ENCODE measurements at places on chromosomes 3 and 15. TPM values are rescaled to one million over a fixed set of nuclear protein-coding genes. Genes with fewer than 3 reads are reported as not detected.

- DNase-seq = no peak
Measured at GRCh38 chr3:152885076-152885475, 50.1 kb downstream of the P2RY1 start.

DNA sequence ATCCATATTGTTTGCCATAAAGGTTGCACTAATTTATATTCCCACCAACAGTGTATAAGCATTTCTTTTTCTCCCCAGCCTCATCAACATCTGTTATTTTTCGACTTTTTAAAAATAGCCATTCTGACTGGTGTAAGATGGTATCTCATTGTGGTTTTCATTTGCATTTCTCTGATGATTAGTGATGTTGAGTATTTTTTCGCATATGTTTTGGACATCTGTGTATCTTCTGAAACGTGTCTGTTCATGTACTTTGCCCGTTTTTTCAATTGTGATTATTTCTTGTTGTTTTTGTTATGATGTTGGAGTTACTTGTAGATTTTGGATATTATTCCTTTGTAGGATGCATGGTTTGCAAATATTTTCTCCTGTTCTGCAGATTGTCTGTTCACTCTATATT is 46.5 kb downstream of the TP63 start:
- DNase-seq = no peak

DNA sequence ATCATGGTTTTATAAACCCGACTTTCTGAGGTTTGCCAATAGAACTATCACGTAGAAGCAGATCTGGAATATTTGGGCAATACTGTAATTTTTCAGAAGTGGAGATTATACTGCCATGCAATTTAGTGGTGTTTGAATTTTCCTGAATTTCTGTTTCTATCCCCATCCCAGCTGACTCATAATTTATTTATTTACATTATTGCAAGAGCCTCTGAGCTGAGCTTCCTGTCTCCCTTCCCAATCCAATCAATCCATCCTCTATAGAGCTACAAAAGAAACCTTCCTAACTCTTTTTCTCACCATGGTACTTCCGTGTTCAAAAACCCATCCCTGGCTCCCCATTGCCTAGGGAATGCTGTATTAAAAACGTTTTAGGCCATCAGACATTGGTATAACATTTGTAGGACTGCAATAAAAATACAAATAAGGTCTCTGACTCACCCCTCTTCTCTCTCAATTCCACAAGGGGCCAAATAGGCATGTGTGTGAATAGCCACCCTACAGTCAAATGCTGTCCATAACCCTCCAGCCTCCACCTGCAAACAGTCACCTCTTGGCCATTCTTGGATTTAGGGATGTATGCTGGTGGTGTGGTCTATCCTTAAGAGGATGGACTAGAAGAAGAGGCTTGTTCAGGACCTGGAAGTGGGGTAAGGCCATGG is 190.7 kb downstream of the CD47 start:
- DNase-seq = no peak

DNA sequence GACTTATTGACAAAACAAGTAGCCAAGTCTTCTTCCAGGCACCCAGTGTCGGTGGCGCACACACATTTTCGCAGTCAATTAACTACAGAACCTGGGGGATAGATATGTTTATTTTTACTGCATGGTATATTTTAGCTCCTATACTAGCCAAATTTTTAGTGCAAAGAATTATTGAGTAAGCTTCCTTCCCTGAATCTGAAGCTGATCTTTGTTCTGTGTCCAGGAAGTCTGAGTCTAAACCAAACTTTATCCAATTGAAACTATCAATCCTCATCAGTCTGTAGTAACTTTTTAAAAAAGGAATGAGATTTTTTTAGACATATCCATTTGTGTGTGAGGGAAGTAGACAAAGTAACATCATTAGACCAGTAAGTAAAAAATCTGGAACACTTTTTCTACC is 133.1 kb downstream of the GADL1 start:
- DNase-seq = no peak

- no peak for DNase-seq
Measured at GRCh38 chr3:150345021-150345538, 63.0 kb upstream of the TSC22D2 start.

DNA sequence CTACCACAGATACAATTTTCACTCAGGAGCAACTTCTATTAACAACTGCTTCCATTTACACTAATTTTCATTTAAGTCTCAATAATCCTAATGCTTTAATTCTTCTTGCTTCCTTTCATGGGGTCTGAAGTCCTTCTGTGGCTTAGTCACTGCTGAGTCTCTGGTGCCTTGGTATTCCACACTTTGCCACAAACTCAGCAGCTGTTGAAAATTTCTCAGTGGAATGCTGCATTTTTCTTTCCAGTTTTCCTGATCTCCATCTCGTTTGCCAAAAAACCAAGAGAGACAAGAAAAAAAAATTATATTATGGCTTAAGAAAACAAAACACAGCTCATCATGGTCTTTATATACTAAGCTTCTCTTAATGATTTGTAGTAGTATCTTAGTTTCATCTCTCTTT is 269.2 kb upstream of the AZI2 start:
- DNase-seq = no peak

GRCh38 chr3:100609963-100610362 is 562 bp downstream of the ADGRG7 start:
- DNase-seq = no peak

DNA sequence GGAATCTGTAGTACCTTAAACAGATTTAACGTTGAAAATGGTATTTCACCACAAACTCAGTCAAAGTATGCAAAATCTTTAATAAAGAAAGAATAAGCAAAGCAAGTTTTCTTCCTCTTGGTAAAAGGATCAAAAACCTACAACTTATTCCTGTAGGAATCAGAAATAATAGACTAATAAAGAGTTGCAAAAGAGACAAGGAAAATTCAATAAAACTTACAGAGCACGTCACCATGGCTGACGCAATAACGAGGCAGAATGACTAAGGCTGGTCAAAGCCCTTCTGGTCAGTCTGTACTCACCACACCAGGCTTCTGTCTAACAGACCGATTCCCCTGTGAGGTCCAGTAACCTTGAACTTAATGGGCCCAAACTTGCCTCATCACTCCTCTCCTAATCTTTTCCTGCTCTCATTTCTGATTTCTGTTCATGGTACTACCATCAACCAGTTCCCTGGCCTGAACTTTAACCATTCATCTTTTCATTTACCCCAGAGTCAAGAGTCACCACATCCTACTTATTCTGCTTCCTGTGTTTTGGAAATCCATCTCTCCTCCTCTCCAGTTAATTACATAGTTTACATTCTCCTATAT is 5.0 kb downstream of the MASP1 start:
- no peak for DNase-seq

- peak; percentile 2 for DNase-seq
Measured at GRCh38 chr3:173140986-173141385, at the start of gene SPATA16. Gene SPATA16 (minus strand): TSS chr3:173141235. CDS start chr3:173117731, 23,504 bp downstream.

GRCh38 chr3:18657858-18658820 is 233.0 kb upstream of the SATB1 start:
- no peak for DNase-seq

DNA sequence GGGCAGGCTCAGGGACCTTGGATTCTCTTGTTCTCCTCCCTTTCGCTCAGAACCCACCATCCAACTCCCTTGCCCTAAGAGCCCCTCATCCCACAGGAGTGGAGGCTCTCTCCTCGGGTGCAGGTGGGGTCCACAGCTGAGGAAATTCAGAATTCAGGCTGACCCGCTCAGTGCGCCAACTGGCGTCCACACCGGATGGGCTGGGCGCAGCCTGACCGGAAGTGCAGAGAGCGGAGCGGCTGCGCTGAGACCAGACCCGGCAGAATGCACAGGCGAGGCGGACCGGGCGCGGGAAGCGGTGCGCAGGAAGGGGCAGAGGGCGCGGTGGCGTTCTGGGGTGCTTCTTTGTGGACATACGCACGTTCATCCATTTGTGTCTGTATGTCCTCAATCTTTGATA is 210.4 kb upstream of the NDN start:
- DNase-seq = no peak

DNA sequence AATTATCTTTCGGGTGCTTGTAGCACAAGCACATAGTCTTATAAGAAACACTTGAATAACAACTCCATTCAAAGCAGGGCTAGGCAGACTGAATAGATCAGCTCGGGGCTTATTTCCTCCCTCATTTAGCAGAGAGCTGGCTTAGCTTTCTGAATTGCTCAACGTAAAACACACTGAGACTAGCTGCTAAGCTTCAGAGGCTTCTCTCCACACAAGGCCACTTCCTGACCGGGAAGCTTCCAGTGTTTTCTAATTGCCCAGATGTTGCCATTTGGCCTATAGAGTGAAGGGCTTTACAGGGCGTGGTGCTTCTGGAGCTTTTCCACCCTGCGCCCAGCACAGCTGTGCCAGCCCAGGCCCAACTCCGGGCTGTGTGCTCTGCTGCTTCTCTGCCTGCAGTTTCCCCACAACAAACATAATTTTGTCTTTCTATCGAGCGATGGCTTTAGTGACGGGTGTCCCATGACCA is 16.6 kb downstream of the FAM240A start:
- no peak for DNase-seq

DNA sequence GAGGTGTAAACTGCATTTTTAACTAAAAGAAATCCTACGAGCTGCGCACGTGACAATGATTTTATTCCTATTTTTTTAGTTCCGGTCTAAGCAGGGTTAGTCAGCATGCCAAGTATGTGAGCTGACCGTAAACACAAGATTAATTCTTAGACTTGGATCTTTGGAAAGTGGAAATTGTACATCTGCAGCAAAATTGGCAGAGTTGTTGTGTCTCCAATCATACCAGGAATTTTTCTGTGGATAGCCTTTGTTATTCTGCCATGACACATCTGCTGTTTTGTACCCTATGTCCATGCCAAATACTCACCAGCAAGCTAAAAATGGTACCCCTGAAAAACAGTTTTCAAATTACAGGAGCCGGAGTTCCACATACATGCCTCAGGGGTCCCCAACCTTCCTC is 562.5 kb downstream of the UNC13C start:
- no peak for DNase-seq

DNA sequence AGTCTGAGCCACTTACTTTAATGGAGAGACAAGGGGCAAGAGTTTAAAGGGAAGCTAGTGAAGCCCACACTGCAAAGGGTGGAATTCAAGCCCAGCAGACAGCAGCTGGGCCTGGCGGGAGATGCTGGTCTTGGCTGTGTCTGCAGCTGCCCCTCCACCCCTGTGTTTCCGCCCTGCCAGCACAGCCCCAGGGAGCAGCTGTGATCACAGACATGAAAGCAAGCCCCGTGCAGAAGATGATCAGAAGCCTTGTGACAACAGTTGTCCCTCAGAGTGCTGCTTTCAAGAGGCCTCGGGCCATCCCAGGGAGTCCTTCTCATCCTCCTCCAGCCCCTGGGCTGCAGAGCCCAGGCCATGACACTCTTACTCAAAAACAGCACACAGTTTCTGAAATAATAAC is 24.1 kb upstream of the SLC6A1 start:
- no peak for DNase-seq

- DNase-seq = no peak
Measured at GRCh38 chr15:73324496-73325170, 44.1 kb downstream of the HCN4 start.

- DNase-seq = no peak
Measured at GRCh38 chr3:108493862-108494261, 16.5 kb downstream of the MYH15 start.

- DNase-seq = no peak
Measured at GRCh38 chr3:32493437-32494414, 8.9 kb downstream of the CMTM6 start.

- DNase-seq = no peak
Measured at GRCh38 chr15:75995611-75996010, 16.6 kb downstream of the NRG4 start.

GRCh38 chr15:59532770-59533379 is 78.7 kb upstream of the GCNT3 start:
- peak; percentile 52 for DNase-seq

DNA sequence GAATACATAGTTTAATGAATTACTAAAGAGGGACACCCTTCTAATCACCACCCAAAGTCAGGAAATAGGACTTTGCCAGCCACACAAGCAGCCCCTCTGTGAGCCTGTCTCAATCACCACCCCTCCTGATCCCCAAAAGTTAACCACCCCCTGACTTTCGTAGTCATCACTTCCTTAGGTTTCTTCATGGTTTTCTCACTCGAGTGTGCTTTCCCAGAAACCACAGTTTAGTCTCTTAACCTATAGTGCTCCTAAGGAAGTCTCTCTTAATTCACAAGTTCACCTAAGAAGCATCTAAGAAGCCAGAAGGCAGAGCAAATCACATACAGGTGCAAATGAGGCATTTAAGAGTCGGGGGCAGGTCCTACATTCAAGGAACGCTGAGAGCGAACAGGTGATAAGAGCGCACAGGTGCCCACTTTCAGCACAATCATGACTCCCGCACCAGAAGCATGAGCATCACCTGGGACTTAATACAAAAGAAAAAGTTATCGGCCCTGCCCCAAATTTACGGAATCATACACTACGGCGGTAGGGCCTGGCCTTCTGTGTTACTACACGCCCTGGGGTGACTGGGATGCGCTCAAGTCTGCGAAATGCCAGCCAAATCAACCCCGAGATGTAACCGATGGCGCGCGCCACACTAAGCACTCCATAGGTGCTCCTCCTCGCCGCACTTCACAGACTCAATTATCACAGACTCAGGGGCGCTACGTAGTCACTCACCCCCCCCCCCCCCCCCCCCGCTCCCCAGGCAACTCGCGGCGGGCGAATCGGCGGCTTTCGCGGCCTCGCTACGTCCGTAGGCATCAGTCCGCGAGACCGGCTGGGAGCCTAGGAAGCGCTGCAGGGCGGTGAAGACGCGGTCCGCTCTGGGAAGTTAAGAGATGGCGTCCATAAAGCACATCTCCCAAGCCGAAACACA is 815 bp downstream of the ULK4 start:
- peak; percentile 24 for DNase-seq

- no peak for DNase-seq
Measured at GRCh38 chr15:101024073-101024695, 105.0 kb downstream of the LRRK1 start.

- DNase-seq = peak; percentile 68
Measured at GRCh38 chr15:85854345-85855097, 59.8 kb upstream of the KLHL25 start.

DNA sequence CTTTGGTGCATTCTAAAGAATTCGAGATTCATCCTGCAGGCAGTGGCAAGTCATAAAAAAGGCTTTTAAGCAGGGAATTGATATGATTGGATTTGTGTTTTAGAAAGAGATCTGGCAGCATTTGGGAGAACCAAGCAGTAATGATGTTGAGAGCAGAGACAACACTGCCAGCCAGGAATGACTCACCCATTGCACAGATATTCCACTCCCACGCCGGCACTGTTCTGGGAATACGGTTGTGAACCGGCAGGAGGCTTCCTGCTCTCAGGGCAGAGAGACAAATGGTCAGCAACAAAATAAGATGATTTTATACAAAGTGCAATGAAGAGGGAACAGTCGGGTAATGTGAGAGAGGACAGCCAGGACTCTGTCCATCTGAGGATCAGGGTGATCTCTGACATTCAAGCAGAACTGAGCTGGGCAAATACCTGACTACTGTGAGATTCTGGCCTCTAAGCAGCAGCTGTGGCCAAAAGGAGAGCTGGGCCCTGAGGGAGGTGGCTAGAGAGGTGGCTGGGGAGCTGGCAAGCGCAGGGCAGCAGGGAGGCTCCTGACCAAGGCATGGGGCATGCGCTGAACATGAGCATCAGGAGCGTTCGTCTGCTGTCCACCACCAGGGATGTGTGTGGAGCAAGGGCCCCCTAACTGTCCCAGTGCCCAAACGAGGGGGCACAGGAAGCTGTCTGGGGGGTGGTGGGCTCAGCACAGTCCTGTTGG is 56.1 kb upstream of the PLXNA1 start:
- peak; percentile 40 for DNase-seq

HIGD2B gene
- 0.22 TPM for total RNA-seq

GMNC gene
- total RNA-seq = not detected

SERPINI2 gene
- total RNA-seq = 0.13 TPM

DUOX1 gene
- 0.22 TPM for total RNA-seq

LARP6 gene
- total RNA-seq = not detected

DUOXA2 gene
- not detected for total RNA-seq

LNP1 gene
- total RNA-seq = 3.4 TPM

TRIM59 gene
- total RNA-seq = 29.9 TPM
